ENCODE measurements at places on chromosomes 4 and X.

DNA sequence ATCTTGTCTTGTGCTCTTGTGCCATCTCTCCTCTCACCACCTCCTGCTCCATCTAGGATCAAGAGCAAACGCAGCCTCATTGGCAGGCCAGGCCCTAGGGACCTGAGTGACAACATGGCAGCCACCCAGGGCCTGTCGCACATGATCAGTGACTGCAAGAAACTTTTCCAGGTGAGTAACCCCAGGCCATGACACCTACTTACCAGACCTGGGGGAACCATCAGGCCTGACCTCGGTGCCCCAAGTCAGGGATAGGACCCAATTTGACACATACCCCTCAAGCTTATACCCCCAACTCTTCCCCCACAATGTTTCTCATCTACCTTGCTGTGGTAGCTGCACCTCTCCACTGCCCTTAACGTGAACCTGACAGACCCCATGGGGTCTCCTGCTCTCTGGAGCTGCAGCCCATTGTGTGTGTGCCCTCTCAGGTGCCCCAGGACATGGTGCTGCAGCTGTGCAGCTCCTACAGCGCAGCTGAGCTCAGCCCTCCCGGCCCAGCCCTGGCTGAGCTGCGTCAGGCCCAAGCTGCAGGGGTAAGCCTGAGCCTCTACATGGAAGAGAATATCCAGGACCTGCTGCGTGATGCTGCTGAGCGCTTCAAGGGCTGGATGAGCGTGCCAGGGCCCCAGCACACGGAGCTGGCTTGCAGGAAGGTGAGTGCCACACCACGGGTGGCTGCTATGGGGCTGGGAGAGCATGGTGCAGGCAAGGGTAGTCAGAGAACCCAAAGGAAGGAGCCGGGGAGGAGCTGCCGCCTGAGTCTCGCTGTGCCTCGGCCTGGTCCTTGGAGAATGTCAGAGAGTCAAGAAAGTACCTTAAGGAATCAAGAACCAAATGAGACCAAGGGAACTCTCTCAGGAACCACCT lies 74.8 kb downstream of the STARD8 start:
- no peak for DNase-seq

DNA sequence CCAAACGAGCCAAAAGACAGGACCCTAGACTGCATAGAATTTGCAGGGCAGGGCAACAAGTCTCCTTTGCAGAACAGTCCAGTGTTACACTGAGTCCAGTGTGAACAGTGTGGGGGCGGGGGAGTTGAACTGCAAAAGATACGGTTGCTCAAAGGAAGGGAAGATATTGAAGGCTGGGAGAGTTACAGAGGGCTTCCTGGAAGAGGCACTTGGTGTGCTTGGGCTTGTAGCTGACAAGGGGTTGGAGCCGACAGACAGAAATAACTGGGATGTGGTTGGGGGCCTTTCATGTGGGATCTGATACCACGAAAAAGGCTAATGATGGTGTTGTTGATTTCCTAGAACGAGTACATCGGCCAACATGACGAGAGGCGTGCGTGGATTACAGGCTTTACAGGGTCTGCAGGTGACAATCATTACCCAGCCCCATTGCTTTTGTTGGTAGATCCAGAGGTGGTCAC lies 6.1 kb downstream of the XPNPEP2 start:
- no peak for DNase-seq

DNA sequence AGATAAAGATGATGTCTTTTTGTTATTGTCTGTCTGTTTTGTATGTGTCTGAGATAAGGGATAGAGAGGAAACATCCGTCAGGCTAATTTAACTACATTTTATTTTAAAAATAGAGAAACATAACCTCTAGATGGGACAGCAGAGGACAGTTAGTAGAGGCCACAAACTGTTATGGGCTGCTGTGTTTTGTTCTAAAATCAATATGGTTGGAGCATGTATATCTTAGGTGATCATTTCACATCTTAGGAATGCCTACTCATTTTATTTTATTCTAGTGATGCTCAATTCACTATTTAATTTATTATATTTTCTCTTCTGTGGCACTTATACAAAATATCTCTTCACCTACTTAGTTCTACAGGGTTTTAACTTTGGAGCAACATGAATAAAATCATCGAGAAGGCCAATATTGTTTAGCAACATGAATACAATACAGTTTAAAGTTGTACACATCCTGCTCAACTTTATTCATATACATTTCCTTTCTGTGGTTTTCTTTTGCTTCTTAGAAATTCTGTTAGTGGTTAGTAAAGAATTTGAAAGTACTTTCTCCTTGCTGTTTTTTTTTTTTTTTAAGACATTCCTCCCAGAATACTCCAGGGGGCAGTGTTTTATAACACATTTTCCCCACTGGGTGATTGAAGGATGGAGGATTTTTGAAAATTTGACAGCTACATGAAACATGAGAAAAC lies 392.9 kb downstream of the UNC5C start:
- DNase-seq, result peak; percentile 46

GRCh38 chrX:135985157-135985972 lies at the start of gene SLC9A6:
SLC9A6 (plus strand) TSS chrX:135985435; CDS start chrX:135985659, 224 bp downstream.
- peak; percentile 82 for DNase-seq

GRCh38 chrX:72028701-72029470 lies 102.8 kb downstream of the RTL5 start:
- no peak for DNase-seq

GRCh38 chr4:78581618-78582017 lies 30.0 kb downstream of the ANXA3 start:
- DNase-seq, result no peak

DNA sequence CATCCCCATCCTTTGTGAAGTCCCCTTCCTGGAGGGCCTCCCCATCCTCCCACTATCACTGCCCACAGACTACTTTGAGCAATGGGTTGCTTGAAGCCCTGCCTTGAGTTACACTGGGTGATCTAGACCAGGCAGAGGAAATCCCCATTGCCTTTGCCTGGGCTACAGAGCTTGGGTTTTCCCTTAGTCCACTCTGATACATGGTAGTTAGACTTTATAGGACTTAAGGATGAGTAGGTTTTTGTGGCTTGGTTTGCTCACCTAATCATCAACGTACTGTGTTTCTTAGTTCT lies 56.6 kb downstream of the TMEM131L start:
- no peak for DNase-seq

DNA sequence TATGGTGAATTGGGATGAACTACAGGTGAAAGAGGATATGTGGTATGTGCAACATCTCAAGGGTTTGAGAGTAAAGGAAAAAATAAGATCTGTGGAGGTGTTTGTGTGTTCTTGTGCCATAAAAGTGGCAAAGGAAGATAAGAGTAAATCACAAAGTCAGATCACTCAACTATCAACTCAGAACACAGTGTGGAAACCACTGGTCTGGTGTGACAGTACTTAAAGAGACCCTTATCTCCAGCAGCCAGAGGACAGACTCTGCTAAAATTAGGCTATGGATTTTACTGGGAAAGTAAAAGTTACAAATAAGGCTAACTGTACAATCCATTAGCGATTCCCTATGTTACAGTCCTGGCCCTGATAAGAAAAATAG lies 54.0 kb upstream of the PRDM8 start:
- DNase-seq, result no peak

GRCh38 chrX:137848266-137848905 lies 282.5 kb downstream of the ZIC3 start:
- DNase-seq, result no peak

DNA sequence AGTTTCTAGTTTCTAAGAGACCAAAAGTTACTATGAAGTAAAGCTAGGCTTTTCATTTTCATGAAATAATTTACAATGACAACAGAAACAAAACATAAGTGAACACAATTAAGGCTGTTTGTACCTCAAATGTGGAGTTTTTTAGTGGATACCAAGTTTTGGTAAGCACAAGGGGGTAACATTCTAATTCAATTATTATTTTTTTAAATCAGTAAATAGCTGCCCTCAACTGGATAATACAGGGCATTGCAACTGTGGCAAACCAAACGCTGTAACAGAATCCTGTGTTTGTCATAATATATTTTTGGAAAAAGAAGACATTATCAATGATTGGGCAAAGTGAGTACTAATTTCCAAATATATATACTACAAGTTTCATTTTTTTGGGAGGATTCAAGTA lies 150.3 kb downstream of the FBXW7 start:
- DNase-seq, result no peak

DNA sequence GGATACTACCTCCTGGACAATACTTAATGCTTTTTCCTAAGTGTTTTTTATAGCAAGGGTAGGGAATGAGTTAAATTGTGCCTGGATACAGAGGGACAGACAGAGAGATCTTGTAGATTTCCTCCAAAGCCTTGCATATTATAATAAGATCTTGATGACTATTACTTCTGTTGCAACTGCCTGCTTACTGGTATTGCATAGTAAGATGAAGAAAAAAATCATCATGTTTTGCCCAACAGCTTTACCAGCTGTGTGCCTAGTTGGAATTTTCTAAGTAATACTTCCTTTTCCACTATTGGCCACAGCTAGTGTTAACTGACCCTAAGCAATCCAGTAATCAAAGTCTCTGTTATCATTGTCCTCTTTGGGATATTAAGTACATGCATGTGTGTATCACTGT lies 139.0 kb downstream of the DCK start:
- no peak for DNase-seq

DNA sequence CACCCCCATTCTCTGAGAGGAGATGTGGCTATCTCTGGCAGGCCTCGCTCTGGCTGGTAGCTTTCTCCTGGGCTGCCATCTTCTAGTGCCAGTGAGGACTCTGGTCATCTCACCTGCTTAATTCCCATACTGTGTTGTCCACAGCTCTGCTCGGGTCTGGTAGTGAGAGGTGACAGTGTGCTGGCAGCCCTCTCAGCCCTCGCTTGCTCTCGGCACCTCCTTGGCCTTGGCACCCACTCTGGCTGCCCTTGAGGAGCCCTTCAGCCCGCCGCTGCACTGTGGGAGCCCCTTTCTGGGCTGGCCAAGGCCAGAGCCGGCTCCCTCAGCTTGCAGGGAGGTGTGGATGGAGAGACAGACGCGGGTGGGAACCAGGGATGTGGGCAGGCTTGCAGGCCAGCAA lies 52.7 kb downstream of the CPLX1 start:
- no peak for DNase-seq

DNA sequence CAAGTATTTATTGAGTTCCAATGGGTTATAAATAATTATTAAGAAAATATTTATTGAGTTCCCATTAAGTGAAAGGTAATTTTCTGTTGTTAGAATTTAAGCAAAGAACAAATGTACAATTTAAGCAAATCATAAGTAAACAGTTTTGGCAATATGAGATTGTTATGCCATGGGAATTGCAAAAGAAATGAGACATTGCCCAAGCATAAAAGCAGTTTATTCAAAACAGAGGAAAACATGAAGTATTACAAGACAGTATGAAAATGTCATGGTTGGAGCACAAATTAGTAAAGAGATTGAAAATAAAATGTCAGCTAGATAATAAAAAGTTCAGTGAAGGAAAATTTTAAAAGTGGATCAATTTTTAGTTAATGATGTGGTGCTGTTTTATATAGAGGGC lies 706.1 kb upstream of the EPHA5 start:
- no peak for DNase-seq

DNA sequence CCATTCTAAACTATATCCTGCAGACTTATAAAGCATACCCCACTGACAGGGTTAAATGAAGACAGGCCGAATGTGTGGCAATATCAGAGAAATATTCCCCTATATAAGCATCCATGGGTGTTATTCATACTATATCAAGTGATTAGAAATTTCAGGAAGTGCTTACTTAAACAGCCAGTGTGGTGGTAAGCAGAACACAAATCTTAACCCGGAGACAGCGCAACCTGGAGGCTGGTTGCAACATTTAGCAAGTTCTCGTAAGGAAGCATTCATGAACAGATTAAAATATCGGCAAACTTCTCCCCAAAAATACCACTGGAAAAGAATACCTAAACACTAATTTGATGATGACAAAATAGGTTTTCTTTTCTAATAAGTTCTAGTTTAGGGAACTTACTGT lies 261.2 kb downstream of the CBLL2 start:
- DNase-seq, result no peak

GRCh38 chr4:101192244-101192643 lies 155.1 kb downstream of the PPP3CA start:
- no peak for DNase-seq

DNA sequence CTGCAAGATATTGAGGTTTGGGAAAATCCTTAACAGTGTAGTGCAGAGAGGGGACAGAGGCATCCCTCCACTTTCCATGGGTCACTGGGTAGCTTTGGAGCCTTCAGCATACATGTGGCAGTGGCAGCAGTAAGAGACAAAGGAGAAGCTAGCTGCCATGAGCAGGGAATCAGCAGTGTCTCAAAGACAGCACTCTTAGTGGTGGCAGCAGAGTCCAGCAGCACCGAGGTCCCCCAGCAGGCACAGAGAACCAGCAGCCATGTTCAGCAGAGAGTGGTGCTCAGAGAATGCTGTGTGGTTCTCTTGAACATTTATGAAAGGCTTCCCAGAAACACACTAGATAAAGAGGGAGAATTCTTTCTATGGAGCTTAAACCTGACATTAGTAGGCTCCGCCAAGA lies 308.5 kb downstream of the CENPC start:
- DNase-seq, result no peak

DNA sequence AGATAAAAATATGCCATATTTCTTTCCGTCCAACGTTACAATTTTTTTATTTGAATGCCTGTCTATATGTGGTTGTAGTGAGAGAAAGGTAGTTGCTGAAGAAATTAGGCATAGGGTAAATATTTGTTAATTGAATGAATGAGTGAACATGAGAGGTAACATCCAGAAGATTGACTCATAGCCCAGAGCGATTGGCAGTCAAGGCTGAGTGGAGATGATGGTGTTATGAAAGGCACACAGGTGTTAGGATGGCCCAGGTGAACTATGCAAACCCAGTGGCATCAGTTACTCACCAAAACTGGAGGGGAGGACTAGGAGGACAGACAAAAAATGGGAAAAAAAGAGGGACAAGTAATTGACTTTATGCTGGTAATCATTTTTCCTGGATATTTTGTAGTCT lies 31.7 kb upstream of the SPRY1 start:
- DNase-seq, result no peak

- no peak for DNase-seq
These were observed 236.7 kb downstream of the ASMT start for GRCh38 chrX:1851527-1851926.

DNA sequence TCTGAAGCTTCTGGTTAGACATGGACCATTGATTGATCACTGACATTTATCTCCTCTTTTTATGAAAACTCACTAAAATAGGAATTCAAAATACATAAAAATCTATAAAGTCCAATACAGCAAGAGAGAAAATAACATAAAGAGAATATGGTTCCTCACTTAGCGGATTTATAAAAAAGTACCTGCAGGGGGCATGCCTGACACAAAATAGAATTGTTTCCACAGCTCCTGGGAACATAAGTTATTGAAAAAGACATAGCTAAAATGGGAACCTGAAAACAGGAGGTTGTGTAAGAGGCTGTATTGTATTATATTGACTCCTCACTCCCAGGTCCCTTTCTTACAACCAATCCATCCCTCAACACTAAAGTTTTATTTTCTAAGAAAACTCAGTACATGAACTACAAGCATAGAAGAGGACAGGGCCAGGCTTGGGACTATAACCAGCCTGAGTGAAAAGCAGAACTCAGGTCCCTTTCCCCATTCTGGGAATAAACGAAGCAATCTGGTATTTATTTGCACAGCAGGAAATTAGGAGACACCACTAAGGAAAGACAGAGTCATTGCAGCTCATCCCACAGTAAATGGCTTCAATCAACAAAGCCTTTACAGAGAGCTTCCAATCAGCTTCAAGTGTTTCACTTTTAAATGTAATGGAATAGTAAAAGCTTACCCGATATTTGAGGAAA lies 121.1 kb upstream of the NDST4 start:
- peak; percentile 1 for DNase-seq

- DNase-seq, result peak; percentile 83
These were observed 85.9 kb downstream of the AASDH start for GRCh38 chr4:56301181-56301996.
